ENCODE measurements at places on chromosomes 7 and 10.

DNA sequence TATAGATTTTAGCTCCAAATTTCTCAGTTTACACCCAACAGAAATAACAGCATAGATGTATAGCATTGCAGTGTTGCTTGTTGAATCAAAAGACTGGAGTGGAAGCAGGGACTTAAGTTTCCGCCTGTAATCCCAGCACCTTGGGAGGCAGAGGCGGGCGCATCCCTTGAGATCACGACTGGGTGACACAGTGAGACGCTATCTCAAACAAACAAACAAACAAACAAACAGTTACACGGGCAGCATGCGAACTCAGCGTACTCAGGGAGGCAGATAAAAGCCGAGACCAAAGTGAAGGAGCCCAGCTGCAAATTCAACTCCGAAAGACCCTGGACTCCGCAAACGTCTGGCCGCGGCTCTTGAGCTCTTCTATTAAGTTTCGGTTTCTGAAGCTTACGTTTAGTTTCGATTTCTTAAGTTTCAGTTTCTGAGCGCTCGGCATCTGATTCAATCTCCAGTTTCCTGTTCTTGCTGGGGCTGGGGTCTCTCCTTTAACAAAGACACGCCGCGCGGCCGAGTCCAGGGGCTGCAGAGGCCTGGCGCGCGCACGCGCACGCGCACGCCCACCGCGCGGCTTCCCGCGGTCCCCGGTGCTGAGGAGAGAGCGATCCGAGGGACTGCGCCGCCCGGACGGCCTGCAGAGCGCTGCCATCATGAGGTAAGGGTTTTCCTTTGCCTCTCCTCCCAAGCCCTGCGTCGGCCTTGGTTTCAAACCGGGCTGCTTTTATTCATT is at the start of gene IFIT5:
Gene IFIT5, plus strand, starts transcription at position 423 of the 733 bp plus-strand sequence. Its CDS starts 231 bp downstream, at position 654.
- DNase-seq, result no peak

GRCh38 chr10:88385601-88386203 is 197.4 kb downstream of the RNLS start:
- DNase-seq, result peak; percentile 14

- DNase-seq, result peak; percentile 72
These were observed at the start of gene REPIN1 for GRCh38 chr7:150368096-150368883. REPIN1 (plus strand) TSS chr7:150368822; CDS start chr7:150369712, 890 bp downstream.

- DNase-seq, result no peak
These were observed 153.4 kb downstream of the SGMS1 start for GRCh38 chr10:50470345-50470744.

DNA sequence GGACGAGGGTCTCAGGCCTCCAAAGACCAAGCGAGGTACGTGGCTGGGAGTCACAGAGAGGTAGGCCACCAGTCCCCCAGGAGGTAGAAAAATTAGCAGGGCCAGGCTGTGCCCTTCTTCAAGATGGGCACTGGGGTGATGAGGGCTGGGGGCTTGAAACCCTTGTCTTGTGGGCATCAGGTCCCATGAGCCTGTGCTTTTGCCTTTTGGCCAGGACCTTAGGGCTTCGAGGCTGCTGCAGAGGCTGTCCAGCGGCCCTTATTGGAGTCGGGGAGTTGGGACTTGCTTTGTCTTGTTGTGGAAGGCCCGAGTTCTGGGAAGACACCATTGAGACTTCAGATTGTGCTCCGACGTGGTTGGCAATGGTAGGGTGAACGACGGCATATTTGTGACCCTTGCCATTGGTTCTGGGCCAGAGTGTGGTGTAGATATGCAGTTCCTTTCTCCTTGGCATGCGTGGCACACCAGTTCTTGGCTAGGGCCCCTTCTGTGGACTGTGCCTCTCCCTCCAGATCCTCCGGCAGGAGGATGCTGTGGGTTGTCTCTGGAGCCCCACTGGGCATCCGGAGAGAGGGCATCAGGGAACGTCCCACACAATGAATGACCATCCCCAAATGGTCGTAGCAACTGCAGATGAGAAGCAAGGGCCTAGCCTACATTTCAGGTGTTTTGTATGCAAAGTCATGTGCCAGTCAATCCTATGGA is 931 bp downstream of the SH2D4B start:
- no peak for DNase-seq

GRCh38 chr7:13290975-13291374 is 603.5 kb downstream of the ARL4A start:
- no peak for DNase-seq

DNA sequence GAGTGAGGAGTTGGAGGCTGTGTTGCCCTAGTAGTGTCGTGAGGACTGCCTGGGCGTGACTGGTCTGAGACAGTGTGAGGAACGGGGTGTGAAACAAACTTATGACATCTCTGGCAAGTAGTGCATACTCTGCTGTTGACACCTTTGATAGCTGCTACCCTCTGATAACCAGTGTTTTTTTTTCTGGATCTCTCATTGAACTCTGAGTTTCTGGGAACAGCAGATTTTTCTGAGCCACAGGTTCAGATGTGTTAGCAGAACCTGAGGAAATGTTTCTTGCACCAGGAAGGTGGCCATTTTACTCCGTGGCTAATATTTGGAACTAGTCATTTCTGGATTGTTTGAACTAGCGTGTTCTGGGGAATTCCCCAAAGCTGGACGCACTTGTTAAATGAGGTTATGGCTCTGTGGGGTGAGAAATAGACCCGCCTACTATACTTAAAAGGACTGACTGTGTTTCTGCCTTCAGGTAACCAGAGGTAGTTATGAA is 52.9 kb downstream of the AUTS2 start:
- DNase-seq, result no peak

DNA sequence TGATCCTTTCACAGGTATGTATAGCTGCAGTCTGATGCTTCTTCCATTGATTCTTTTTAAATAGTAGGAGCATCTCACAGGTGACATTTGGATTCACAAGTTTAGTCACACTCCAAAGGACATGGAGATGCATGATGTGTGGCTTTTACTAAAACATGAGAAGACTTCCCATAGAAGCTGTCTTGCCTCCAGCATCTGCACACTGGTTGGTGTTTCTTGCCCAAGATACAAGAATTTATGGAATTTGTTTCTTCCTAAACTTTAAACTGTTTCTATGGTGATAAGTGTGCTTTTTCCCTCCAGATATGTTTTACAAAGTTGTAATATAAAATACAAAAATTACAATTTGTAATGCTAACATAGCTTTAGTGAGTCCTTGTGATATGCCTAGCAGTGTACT is 24.2 kb downstream of the ADIRF start:
- no peak for DNase-seq

DNA sequence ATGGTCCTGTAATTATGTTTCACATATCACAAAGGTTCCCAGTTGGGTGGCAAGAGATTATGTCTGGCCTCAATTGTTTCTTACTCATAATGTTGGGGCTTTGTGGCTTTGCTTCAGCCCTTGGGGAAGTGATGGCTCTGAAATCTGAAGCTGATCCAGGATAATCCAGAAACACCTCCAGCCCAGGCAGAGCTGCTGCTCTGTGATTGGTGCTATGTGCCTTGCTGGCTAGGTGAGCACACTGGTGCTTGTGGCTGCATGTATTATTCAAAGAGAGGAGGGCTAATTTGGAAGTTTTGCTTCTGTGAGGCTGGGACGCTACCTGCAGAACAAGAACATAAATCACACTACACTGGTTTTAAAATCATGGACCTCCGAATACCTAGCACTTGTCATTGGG is 346.6 kb upstream of the MGMT start:
- no peak for DNase-seq

GRCh38 chr10:91774571-91774970 is 23.7 kb upstream of the TNKS2 start:
- DNase-seq, result no peak

DNA sequence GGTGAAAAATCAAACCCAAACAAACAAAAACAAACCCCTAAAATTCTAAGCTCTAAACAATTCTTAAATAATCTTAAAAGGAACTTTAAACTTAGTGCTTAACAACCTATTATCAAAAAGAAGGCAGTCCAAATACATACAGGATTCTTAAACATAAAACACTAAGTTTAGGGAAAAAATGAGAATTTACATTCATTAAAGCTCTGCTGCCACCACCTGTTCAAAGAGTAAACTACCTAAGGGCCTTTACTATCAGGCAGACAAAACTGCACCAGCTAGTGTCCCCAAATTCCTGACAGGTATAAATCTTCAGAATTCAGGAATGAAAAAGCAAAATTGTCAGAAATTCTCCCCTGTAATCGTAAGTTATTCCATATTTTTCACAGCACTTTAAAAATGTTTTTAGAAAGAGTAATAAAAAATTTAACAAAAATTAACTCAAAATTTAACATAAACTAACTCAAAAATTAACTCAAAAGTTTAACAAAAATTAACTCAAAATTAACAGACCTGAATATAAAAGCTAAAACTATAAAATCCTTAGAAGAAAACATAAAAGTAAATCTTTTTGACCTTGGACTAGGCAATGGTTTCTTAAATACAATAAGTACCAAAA is 55.1 kb downstream of the PDZD8 start:
- no peak for DNase-seq

GRCh38 chr7:90621125-90621746 is 25.1 kb downstream of the CDK14 start:
- no peak for DNase-seq

GRCh38 chr7:147894271-147894670 is 696.3 kb upstream of the C7orf33 start:
- no peak for DNase-seq

GRCh38 chr10:96636551-96636950 is 49.7 kb upstream of the TM9SF3 start:
- no peak for DNase-seq

GRCh38 chr10:11236234-11236633 is 218.6 kb downstream of the CELF2 start:
- no peak for DNase-seq

DNA sequence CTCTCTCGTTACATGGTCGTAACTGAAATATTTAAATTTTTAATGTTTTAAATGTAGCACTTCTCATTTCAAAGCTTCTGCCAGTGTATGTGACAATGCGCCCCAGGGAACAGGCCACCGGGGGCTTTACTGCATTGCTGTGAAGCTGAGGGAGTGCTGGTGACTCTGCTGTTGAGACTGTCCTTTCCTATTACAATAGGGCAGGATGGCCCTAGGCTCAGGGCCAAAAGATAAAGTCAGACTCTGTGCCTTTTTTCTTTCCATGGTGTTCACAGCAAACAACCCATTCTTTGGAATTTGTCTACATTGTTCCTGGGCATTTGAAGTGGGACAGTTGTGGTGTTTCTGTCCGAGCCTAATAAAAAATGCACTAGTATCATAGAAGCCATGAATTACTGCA is 107.3 kb downstream of the GALNT11 start:
- no peak for DNase-seq

- no peak for DNase-seq
These were observed 32.6 kb downstream of the IKZF1 start for GRCh38 chr7:50336894-50337703.

GRCh38 chr10:33052263-33052875 is 94.3 kb upstream of the ITGB1 start:
- no peak for DNase-seq

GRCh38 chr10:54708021-54708420 is 93.0 kb downstream of the PCDH15 start:
- no peak for DNase-seq

DNA sequence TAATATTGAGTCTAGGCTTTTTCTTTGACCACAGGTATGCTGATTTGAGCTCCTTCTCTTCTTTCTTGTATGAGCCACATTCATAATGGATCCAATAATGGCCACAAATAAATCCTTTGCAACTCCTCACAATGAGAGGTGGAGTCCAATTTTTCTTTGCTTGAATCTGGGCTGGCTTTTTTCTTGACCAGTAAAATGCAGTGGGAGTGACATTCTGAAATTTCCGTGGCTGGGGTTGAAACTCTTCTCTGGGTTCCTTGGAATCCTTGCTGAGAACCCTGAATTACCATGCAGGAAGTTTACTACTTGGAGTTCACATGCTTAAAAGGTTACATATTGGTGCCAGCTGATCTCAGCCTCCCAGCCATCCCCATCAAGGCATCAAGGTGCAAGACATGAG is 22.4 kb upstream of the FAM180A start:
- DNase-seq, result no peak

- no peak for DNase-seq
These were observed 182.6 kb downstream of the PON1 start for GRCh38 chr7:95141755-95142154.

- DNase-seq, result no peak
These were observed 126.7 kb downstream of the RGS10 start for GRCh38 chr10:119415536-119416503.

DNA sequence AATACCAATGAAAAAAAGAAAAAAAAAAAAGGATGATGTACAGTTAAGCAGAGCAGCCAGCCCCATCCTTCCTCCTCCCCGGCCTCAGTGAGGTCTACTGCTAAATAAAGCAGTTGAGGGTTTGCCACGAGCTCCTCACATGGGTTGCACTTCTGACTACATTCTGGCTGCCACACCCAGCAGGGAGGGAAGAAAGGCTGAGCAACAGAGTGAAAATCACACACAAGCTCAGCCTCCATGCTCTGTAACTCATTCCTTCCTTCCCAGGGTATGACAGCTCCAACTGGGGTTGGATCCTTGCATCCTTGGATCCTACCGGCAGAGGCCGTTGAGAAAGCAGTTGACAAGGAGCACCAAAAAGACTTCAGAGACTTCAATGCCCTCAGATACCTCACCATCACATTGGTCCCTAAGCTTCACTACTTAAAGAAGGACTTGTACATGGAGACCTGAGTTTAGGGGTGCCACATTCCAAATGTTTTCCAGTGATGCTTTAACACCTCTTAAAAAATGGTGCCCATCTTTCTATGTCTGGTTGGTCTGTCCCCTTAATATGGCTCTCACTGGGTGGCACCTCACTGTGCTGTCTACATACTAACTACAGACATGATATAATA is 52.9 kb upstream of the PIK3CG start:
- no peak for DNase-seq
